Stimulated activated CD8-positive, alpha-beta memory T cell treated with anti-CD3 and anti-CD28 coated beads, Interleukin-2, amount 100 ng/mL, for 1 hour (primary cell): ENCODE measurements at places on chromosomes 6 and 20.

GRCh38 chr6:130513770-130514169, 148.0 kb downstream of the TMEM200A start:
- peak; percentile 9 for DNase-seq

DNA sequence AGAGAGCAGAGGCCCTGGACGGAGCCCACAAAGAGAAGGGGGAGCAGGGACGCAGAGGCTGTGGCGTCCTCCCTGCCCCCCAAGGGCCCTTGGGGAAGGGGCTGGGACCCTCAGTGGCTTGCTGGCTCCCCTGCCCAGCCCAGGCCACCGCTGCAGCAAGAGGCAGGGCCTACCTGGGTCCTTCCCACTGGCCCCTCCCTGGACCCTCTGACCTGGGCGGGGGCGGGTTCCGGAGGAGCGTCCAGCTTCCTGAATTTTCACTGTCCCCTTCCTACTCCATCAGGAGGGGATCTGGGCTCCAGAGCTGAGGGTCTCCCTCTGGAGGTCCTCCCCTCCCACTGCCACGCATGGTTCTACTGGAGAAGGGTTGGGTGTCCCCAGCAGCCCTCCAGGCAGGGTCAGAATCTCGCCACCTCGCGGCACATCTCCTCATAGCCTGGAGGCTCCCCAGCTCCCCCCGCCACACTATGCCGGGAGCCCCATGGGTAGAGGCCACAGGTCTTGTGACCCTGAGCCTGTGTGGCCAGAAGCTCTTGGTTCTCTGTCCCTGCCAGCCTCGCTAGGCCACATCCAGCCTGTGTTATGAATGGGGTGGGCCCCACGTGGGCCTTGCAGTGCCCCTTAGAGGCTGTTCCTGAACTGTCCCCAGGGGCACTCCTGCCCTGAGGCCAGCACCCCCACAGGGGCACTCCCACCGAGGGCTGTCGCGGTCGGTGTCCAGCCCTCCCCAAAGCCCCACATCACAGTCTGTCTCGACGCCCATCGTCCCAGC, 1.0 kb upstream of the SOX18 start:
- DNase-seq: no peak

- peak; percentile 13 for DNase-seq
Observed at GRCh38 chr6:142551274-142551811, 249.5 kb downstream of the ADGRG6 start.

DNA sequence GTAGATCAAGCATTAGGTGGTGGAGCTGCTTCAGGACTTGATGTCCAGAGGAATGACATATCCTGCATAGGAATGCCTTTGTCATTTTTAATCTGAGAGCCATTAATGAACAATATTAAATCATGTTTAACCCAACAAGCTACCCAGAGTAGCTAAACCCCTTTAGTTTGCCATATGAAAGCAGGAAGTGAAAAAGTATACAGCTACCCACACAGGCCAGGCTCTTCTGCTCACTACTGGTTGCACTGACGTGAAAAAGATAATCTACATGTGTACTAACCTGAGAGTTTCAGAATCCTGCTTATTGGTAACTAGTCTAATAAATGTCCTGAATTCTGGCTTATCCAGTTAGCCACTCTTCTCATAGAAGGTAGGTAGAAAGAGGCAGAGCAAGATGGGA, 19.9 kb downstream of the GLYATL3 start:
- DNase-seq: no peak

DNA sequence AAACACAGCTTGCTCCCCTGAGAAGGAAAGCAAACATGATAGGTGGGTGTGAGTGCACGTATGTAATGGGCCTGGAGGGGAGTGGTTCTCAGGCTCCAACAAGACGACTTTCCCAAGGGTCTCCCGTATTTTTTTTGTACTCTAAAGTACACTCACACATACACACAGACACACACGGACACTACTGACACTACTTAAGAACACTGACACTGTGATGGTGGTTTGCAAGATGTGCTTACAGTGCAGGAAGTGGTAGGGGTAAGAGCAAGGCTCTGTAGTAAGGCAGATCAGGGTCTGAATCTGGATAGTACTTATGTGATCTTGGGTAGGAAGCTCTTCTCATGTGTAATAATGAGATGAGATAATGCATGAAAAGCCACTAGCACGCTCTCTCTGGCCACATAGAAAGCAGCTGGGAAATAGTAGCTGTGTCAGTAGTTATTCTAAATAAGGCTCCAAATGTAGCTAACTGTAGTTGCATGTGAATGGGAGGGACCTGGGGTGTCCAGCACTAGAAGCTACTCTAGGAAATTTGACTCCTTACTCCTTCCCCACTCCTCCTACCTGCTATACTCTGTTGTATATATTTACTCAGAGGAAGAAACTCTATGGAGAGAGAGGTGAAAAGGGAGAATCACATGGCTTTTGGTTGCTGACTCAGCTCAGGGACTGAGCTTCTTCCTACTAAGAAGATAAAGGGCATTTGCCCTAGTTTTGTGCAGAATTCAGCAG, 8.4 kb upstream of the ZBTB24 start:
- no peak for DNase-seq

- DNase-seq: no peak
Observed at GRCh38 chr6:88141561-88142296, 24.4 kb downstream of the CNR1 start.

GRCh38 chr6:91130126-91130525, 543.3 kb upstream of the MAP3K7 start:
- no peak for DNase-seq

GRCh38 chr20:52624281-52624680, 347.9 kb upstream of the TSHZ2 start:
- no peak for DNase-seq

GRCh38 chr20:59356662-59357165, 56.3 kb downstream of the EDN3 start:
- DNase-seq: no peak

- DNase-seq: no peak
Observed at GRCh38 chr6:44663860-44664634, 276.5 kb downstream of the CDC5L start.

GRCh38 chr6:150196942-150197745, 54.3 kb downstream of the PPP1R14C start:
- no peak for DNase-seq

GRCh38 chr20:48818481-48818987, 9.3 kb downstream of the PREX1 start:
- DNase-seq: no peak

- DNase-seq: no peak
Observed at GRCh38 chr6:132491303-132491702, 21.6 kb downstream of the STX7 start.

DNA sequence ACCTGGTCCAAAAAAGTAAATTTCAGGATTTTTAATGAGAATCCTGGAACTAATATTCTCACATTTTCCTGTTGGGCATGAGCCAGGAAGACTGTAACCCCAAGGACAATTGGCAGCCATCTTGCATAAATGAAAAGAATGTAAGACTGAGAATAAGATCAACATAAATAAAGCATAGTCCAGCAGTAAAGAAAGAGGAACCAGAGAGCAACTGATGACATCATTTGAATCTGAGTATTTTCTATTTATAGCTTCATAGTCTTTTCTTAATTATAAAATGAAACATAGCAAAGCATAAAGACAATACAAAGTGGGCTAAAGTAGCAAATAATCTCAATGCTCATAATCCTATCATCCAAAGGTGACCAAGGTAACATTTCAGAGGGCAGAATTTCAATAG, 26.6 kb upstream of the FBXL4 start:
- no peak for DNase-seq

- no peak for DNase-seq
Observed at GRCh38 chr20:56805313-56805712, 176.2 kb downstream of the TFAP2C start.

- DNase-seq: no peak
Observed at GRCh38 chr6:20365456-20365855, 36.2 kb upstream of the E2F3 start.

- no peak for DNase-seq
Observed at GRCh38 chr6:123053602-123054225, 57.7 kb downstream of the CLVS2 start.

- no peak for DNase-seq
Observed at GRCh38 chr6:144049386-144049785, 41.3 kb upstream of the PLAGL1 start.

DNA sequence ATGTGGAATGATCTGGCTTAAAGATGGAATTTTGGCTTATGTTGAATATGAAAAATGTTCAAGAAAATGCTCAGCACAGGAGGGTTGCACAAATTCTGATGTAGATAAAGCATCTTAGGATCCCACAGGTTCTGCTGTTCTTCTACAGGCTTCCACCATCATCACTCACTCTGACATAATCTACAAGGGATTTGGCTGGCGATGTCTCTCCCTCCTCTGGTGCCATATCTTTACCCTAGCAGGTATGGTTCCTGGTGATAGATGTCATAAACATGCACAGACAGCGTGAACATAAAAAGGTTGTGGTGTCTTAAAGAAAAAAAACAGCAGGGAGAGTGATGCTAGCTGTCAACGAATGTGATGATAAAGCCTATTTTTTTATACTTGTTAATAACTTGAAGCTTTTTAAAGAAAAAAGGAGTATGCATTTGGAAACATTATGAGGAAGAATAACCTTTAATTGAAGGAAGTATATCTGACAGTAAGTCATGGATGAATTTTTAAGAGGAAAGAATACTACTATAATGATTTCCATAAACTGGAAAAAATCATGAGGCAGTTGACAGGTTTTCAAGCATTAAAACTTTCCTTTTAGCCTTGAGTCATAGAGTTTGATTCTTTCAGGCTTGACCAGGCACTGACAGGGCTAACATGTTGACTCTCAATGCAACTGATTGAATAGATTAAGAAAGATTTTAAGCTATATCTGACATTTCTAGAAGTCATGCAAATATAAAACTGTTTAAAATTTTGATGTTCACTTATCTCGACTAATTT, 50.1 kb downstream of the OGFRL1 start:
- no peak for DNase-seq
